ENCODE measurements at places on chromosomes 11 and 22. TPM values are rescaled to one million over a fixed set of nuclear protein-coding genes. Genes with fewer than 3 reads are reported as not detected.

DNA sequence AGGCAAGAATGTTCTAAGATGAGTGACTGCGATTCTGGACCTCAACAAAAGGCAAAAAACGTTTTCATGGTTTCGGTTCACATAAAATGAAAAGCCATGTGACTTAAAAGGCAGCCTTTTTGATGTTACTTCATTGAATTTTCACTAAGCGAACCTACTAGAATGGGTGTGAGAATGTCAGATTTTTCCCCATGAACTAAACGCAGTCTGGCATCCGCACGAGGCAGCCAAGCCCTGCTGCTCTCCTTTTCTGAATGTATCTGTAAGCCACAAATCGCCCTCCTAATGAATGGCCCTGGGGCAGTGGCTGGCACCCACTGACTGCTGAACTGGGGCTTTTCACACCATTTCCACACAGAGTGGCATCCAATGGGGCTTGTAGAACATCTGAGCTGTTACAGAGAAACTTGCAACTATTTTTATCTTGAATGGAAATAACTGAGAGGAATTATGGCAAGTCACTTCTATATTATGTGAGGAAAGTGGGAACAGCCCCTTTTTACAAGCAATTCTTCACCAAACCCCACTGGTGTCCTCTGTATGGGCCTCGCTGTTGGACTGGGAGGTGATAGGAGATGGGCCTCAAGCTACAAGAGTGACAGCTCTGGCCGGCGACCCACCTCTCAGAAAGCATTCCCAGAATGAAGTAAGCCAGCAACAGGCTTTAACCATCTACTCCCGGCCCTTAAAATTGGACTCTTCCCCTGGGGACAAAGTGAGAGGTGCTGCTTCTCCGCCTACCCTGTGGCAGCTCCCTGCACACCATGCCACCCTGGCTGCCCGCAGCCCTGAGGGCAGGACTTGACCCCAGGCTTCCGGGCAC lies 29.4 kb downstream of the PPP2R1B start:
- DNase-seq: no peak

The PGM2L1 gene
- total RNA-seq: 14.0 TPM

DNA sequence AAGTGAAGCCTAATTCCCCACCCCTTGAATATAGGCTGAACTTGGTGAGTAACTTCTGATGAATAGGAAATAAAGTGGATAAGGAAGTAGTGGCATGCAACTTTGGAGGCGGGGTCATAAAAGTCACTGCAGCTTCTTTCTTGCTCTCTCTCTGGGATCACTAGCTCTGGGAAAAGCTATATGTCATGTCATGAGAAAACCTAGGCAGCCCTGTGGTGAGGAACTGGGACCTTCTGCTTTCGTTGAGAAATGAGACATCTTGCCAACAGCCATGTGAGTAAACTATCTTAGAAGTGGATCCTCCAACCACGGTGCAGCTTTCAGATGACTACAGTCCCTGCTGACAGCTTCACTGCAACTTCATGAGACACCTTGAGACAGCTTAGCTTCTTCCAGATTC lies 15.7 kb downstream of the ZNF214 start:
- DNase-seq: no peak

- DNase-seq: no peak
Measured at GRCh38 chr11:2537896-2538724, 93.3 kb downstream of the KCNQ1 start.

- peak; percentile 14 for DNase-seq
Measured at GRCh38 chr11:17972987-17973386, 39.9 kb downstream of the SERGEF start.

DNA sequence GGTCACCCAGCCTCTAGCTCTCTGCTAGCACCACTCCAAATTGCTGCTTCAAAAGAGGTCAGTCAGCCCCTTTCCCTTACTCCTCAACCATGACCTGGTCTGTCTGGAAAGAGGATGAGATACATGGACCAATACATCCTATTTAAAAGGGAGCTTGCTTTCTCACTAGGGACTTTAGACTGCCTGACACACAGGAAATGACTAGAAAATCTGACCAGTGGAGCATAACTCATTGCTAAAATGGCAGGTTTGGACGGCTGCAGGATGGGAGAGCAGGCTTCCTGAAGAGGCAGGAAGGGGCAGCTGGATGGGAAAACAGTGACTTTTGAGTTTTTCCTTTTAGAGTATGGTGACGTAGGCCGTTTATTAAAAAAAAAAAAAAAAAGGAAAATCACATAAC lies 25.3 kb downstream of the STIM1 start:
- DNase-seq: no peak

DNA sequence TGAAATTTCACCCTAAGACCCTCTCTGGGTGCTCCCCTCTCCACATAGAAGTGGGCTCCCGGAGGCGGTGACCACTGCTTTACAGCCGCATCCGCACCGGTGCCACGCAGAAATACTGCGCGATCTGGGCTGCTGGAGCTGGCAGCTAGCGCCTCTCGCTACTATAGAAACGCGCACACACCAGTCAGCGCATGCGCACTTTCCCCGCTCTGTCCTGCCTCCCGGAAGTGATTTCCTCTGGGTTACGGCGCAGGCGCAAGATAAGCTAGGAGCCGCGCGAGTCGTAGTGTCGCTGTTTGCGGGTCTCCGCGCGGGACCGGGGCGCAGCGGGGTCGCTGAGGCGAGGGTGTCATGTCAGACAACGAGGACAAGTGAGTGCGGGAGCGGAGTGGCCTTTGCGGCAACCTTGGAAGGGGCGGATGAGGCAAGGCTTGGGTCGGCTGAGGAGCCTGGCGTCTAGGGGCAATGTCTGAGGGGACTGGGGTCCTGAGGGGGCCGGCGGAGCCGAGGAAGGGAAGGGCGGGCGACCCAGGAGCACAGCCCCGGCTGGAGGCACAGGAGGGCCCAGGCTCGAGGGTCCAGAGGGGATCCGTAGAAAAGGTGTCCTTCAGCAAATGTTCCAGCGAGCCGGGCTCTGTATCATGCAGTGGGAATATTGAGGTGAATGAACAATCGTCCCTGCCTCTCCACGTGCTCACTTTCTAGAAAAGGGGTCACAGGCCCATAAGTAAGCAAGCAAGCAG lies at the start of the genes C22orf23 and POLR2F:
Gene C22orf23 (minus strand): TSS at position 165 of the 743 bp plus-strand sequence. CDS start 452 bp downstream, outside the sequence.
Gene POLR2F (plus strand): TSS at position 263 of the 743 bp plus-strand sequence. CDS start 89 bp downstream, at position 352.
- DNase-seq: peak; percentile 97

The TMPRSS4 gene
- total RNA-seq: 180 TPM

The E2F8 gene
- total RNA-seq: 0.32 TPM

- DNase-seq: no peak
Measured at GRCh38 chr11:116733043-116733755, 39.6 kb downstream of the BUD13 start.

The SCARF2 gene
- total RNA-seq: 17.6 TPM

The ARHGAP8 gene
- total RNA-seq: 46.7 TPM

DNA sequence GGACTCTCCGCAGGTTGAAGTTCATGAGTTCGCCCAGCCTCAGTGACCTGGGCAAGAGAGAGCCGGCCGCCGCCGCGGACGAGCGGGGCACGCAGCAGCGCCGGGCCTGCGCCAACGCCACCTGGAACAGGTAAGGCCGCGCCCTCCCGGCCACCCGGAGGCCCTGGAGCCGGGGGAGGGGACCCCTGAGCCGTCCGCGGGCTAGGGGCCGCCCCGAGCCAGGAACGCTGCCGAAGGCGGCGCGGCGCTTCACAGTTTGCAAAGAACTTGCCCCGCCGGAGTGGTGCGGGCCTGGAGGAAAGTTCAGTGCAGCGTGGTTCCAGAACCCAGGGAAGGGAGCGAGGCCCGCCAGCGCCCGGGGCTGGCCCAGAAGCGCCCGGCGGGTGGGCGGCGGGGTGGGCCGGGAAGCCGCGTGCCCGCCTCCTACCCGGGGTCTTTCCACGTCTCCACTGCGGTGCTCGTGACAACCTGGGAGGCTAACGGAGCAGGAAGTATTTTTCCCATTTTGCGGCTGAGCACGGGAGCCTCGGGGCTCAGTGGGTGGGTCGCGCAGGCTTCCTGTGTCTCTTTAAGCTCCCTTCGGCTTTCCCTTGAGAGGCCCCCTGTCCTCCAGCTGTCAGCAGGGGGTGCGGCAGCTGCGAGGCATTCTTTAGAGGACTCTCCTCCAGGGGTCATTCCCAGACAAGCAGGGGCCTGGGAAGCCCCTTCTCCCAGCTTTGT lies 635 bp downstream of the PRR5 start:
- no peak for DNase-seq

DNA sequence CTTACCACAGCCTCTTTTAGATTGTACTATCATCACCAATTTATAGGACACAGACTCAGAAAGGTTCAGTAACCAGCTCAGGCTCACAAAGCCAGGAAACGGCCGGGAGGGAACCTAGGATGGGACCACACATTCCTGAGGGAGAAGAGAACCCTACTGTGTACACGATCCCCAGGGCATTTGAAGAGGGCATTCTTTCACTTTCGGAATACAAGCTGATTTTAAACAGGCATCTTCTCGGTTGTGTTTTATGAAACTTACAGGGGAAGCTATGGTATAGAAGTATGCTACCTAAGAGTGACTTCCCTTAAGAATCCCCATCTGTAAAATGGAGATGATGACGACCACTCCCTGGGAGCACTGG lies 19.0 kb downstream of the SMCO4 start:
- DNase-seq: no peak

GRCh38 chr11:1964955-1965354 lies 17.8 kb downstream of the MRPL23 start:
- DNase-seq: no peak

GRCh38 chr11:113984781-113985180 lies 9.9 kb downstream of the HTR3A start:
- DNase-seq: no peak

The OR52B2 gene
- not detected for total RNA-seq

DNA sequence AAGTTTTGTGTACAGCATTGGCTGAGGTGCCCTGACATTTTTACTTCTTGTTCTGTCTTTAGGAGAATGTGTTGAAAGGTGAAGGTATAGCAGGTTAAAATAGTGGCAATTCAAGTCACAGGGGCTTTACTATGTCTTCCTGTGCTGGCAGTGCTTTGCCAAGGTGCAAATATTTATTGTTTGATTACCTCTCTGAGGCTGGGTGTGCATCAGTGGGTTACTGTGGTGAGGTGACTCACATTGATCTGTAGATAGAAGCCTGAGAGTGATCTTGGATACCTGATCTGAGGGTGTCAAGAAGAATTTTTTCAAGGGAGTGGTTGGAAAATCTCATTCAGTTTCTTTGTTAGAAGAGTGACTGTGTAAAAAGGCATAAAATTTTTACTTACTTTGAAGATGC lies 90.0 kb downstream of the ARHGAP42 start:
- peak; percentile 61 for DNase-seq

GRCh38 chr11:119747868-119748660 lies 19.1 kb upstream of the NECTIN1 start:
- DNase-seq: no peak

The GAS2 gene
- 3.3 TPM for total RNA-seq

The DDTL gene
- 3.0 TPM for total RNA-seq

DNA sequence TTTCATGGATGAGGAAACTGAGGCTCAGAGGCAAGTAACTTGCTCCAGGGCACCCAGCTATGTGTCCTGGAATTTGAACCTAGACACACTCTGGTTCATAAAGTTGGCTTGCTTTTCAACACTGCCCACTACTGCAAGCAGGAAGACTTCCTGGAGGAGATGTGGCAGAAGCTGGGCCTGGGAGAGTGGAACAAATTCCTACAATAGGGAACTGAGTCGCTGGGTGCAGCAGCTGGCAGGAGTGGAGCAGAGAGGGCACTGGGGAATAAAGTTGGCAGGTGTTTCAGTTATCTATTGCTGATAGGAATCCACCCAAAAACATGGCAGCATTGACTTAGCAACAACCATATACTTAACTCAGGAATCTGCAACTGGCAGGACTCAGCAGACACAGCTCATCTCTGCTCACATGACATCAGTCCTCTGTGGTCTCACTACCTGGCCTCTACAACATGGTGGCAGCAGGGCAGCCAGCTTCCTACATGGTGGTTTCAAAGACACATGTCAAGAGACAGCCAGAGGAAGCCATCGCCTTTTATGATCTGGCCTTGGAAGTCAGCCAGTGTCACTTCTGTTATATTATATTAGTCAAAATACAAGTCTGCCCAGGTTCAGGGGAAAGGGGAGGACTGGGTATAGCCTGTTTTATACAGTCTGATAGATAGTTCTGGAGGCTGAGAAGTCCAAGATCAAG lies 10.6 kb upstream of the CARD10 start:
- DNase-seq: no peak

DNA sequence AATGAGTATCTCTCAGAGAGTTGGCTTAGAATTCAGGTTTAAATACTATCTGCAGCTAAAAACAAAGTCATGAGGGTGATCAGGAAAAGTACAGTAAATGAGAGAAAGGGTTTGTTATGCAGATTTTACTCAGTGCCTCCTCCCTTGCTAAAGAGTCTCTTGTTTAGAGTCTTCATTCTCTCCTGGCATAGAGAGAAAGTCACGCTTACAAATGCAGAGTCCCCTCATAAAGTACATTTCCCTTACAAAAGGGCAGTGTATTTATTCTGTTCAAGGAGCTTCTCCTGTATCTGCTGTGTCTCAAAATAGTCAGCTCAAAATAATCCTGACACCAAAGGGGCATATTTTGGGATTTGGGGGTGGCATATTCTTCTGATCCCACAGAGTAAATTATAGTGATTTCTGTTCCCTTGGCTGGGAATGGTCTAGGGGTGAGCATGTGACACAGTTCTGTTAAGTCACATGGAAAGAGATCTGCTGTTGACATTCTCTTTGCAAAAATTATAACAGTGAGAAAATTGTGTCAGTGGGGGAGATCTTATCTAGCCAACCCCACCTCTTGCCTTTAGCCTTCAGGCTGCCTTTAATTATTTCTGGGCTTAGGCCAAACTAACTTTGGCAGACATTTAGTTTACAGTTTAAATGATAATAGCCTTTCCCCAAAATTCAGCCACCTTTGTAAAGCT lies 102.9 kb downstream of the MTNR1B start:
- no peak for DNase-seq

DNA sequence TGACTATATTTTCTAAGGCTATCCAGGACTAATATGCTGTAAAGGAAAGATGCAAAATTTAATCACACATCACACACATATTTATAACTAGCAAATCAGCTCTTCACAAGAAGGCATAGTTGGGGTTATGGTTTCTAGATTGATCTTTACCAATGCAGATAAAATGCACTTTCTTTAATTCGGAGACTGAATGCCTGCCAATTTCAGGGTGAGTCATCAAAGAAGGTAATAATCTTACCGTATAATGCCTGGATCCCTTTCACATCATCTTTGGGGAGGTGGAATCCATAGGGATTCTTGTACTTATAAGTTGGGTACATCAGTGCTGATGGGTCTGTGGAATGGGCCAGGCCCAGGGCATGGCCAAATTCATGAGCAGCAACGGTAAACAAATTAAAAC lies 16.4 kb downstream of the MMP20 start:
- no peak for DNase-seq

GRCh38 chr11:94405062-94405833 lies 4.0 kb upstream of the GPR83 start:
- DNase-seq: no peak

GRCh38 chr11:58647141-58647699 lies 24.8 kb downstream of the CNTF start:
- no peak for DNase-seq

The CHRM1 gene
- 0.09 TPM for total RNA-seq

The POU2AF1 gene
- total RNA-seq: 12.9 TPM

GRCh38 chr11:129035244-129035643 lies 92.6 kb upstream of the TP53AIP1 start:
- no peak for DNase-seq

GRCh38 chr11:10497371-10498021 lies 42.4 kb downstream of the AMPD3 start:
- peak; percentile 7 for DNase-seq

The FAM181B gene
- total RNA-seq: 0.81 TPM

The CHCHD10 gene
- total RNA-seq: 148 TPM

- DNase-seq: no peak
Measured at GRCh38 chr11:127639916-127640315, 639.3 kb upstream of the KIRREL3 start.

The OLFML1 gene
- total RNA-seq: 12.9 TPM

The FREY1 gene
- not detected for total RNA-seq

The ARHGAP42 gene
- 25.1 TPM for total RNA-seq

All from mucosa of gallbladder (tissue), 1 donor.